ENCODE measurements at places on chromosomes 6 and 20.

DNA sequence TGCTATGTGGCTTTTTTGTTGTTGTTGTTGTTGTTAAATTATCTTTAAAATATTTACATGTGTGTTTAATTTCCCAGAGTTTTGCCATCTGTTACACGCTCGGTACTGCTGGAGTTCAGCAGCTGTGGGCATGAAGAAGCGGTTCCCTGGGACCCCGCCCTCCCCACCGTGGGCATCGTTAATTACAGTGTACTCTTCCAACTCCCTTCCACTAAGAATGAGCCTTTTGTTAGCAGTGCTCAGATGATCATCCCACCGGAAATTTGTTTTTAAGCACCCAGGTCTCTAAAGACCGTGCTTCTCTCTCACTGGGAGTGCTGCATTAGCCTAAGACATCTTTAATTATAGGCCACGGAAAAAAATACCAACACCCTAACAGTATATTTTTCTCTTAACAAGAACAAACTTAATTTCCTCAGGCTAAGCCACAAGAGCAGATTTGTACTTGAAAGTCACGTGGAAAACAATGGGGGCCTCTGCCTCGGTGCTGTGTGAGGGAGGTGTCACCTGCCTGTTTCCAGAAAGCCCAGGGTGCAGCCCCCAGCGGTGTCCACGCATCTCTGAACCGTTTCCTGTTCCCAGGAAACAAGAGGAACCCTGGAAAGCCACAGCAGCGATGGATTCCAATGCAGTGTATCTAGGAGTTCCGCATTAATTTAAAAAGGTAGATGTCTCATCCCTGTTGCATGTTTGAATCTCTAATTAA lies 113.3 kb upstream of the FRMD1 start:
- no peak for DNase-seq

- DNase-seq: no peak
These were observed 16.8 kb downstream of the MRAP2 start for GRCh38 chr6:84050408-84050807.

DNA sequence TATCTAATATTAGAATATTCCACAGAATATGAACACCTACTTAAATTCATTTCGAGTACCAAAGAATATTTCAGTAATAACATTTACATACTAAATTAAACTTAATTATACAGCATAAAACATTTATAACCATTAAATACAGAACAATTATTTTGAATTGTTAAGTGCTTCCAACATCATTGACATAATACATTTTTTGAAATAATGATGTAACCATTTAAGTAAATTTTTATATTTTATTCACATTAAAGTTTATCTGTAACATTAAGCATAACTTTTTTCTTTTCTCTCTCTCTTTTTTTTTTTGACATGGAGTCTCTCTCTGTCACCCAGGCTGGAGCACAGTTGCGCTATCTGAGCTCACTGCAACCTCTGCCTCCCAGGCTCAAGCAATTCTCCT lies 44.5 kb downstream of the FUT9 start:
- no peak for DNase-seq

DNA sequence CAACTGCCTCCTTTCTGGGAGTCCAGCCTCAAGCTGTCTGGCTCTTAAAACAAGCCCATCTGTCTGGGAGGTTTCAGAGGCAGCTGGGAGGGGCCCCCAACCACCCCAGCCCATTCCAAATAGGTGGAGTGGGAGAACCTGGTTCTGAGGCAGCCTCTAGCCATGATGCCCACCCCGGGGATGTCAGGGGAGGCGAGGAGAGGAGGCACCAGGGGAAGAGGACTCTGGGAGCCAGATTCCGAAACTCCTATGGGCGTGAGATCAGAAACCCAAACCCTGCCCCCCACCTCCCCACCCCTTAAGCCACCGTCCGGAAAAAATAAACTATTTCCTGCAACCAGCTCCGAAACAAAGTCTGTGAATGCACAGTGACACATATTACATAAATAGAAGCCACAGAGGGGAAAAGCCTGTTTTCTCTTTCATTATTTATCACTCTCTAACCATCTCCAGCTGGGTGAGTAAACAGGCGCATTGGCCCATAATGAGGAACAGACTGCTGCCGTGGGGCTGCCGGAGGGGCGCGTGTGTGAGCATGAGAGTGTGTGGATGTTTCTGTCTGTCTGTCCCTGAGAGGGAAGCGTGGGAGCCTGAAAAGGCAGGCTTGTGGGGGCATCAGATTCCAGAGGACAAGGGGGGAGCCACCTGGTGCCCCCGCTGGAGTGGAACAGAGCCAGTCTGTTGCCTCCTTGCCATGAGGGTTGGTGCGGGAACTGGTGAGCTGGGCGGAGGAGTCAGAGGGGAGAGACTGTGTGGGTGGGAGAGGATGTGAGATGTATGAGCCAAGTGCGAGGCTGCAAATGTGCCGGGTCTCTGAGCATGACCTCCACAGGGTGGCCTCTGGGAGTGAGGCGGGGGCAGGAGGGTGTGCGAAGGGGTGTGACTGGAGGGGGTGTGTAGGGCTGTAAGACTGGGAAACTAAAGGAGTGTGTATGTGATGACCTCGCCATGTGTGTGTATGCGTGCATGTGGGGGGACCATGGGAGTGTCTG lies 14.3 kb upstream of the FOXP4 start:
- peak; percentile 29 for DNase-seq

DNA sequence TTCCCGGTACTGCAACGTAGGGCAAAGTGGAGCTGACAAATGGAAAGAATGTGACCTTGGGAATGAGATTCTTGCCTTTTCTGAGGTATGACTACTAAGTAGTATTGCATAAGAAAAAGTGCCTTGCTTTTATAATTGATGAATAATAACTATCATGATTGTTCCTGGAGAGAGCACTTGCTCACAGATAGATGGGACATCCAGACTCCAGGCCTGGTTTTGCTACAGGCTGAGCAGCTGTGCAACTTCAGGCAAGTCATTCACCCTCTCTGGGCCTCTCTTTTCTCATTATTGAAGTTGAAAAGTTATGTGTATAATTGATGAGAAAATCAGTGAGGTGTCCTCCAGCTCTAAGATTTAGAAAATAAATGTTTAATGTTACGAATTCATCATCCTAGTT lies 53.6 kb upstream of the MBOAT1 start:
- no peak for DNase-seq

- no peak for DNase-seq
These were observed 148.3 kb downstream of the DLL1 start for GRCh38 chr6:170142559-170142958.

- no peak for DNase-seq
These were observed 94.0 kb upstream of the MPC1 start for GRCh38 chr6:166476634-166477215.

- DNase-seq: peak; percentile 72
These were observed 118.8 kb downstream of the COL19A1 start for GRCh38 chr6:69985180-69985579.

GRCh38 chr6:117955684-117956256 lies 48.7 kb downstream of the SLC35F1 start:
- DNase-seq: no peak

DNA sequence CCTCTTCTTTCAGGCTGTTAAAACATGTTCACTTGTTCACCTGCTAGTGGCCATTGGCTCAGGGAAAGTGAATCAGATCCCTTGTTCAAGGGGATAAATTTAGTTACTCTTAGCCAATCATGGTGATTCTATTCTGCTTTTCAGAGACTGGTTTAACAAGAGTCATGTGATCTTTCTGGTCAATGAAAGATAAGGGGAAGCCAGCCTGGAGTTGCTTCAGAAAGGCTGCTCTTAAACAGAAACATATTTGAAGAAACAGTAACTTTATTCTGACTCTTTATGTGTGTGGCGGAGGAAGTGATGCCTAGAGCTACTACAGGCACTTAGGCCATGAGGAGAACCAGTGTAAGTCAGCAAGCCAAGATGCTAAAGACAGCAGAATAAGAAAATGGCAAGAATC lies 28.1 kb upstream of the AHI1 start:
- DNase-seq: no peak

GRCh38 chr20:24469894-24470745 lies 691 bp downstream of the SYNDIG1 start:
- DNase-seq: peak; percentile 6

- no peak for DNase-seq
These were observed 2.0 kb downstream of the TSHZ2 start for GRCh38 chr20:52974179-52974594.

DNA sequence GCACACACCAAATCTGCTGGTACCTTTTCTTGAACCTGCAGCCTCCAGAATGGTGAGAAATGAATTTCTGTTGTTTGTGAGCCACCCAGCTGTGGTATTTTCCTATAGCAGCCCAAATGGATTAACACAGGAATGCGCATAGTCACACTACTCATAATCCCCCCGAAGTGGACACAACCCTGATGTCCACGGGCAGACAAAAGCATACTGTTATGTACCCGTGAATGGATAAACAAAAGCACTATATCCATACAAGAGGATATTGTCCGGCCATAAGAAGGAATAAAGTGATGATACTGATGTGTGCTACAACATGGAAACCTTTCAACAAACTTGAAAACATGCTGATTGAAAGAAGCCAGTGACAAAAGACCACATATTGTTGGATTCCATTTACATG lies 25.1 kb upstream of the RPP40 start:
- no peak for DNase-seq

DNA sequence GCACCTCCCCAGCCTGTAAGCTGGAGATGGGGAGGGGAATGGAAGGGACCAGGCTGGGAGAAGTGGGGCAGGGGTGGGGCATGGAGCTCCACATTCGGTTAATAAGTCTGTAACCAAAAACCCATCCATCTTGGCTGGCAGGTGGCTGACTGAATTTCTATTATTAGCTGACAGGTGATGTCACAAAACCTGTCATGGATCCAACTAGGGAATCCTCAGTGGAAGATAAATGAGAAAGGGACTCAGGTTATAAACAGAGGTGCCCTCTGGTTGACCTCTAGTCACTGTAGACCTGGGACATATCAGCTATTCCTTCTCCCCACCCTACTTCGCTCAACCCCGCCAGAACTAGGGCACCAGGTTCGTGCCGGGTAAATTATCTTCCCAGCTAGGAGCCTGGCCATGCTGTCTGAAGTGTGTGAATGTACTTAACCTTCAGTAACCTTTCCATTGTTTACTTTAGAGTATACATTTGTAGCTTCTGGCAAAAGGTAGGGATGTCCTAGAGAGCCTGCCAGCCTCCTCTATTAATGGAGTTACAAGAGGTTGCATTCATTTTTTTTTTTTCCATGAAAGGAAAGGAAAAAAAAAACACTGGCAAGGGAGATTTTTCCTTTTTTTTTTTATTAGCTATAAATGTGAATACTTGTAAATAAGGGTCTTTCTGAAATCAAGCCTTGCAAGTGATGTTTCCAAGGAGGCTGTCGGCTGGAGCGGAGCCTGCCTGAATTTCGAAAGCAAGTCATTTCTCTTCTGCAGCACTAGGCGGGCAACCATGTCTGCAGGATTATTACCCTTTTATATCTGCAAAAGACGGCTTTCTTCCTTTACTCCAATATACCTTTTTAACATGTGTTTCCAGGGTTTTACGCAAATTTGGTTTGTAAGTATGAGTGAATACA lies 135.9 kb downstream of the TMEM242 start:
- DNase-seq: no peak

DNA sequence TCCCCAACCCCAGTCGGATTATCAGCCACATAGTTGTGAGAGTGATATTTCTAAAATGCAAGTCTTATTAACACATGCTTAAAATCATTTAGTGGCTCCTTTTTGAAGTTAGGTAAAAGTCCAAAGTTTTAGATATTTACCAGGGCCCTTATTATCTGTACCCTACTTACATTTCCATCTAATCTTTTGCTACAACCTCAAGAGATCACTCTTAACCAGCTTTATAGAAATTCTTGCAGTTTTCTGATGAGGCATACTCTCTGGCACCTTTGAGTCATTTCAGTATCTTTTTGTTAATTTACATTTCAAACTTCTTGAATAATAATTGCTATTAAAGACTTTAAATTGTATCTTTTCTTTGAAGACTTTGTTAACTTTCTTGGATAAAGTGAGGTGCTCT lies 453.3 kb downstream of the RFPL4B start:
- DNase-seq: no peak

GRCh38 chr6:106739387-106739786 lies 110.0 kb downstream of the QRSL1 start:
- no peak for DNase-seq

DNA sequence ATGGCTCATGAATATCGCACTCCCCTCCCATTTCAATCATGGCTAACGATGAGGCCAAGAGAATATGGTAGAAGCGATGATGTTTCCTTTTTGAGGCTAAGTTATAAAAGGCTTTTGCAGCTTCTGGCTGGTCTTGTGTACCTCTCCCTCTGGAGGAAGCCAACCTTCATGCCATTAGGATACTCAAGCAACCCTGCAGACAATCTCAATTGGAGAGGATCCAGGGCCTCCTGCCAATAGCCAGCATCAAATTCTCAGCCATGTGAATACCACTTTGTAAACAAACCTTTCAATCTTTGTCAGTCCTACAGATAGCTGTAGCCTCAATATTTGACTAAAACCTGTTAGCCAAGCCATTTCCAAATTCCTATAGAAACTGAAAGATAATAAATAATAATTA lies 738.4 kb downstream of the KIF16B start:
- DNase-seq: no peak

- no peak for DNase-seq
These were observed 6.6 kb upstream of the BTBD9 start for GRCh38 chr6:38646166-38646878.

DNA sequence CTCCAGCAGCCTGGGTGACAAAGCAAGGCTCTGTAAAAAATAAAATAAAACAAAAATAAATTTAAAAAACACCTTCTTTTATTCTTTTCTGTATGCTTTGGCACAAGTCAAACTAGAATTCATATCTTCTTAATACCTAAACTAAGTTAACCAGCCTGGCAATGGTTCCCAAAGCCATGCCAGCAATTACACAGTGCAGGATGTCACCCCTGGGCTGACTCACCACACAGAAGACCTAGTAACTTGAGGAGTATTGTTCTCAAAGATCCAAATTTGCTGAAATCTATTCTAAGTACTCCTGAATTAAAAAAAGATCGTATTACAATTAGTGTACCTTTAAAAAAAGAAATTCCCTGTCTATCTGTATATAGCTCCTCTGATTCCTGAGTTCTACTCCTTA lies 162.7 kb upstream of the SGK1 start:
- DNase-seq: peak; percentile 58

- DNase-seq: no peak
These were observed 10.0 kb downstream of the MBOAT1 start for GRCh38 chr6:20202324-20202658.

DNA sequence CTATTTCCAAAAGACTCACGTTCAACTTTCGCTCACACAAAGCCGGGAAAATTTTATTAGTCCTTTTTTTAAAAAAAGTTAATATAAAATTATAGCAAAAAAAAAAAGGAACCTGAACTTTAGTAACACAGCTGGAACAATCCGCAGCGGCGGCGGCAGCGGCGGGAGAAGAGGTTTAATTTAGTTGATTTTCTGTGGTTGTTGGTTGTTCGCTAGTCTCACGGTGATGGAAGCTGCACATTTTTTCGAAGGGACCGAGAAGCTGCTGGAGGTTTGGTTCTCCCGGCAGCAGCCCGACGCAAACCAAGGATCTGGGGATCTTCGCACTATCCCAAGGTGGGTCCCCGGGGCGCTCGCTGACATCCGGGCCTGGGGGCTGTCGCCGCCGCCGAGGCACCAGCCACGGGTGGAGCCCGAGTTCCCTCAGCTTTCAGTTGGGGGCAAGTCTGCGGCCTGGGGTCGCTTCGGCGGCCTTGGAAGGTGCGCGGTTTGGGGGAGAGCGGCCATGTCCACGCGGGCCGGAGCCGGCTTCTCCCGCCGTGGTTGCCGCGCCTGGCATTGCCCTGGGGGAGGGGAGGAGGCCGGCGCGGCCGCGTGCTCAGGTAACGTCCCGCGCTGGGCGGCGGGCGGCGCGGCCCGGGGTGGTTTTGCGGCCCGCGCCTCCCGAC lies 429 bp downstream of the AMD1 start:
- DNase-seq: peak; percentile 23

All from cardiac fibroblast (primary cell).